ENCODE measurements at places on chromosomes 7 and 10.

DNA sequence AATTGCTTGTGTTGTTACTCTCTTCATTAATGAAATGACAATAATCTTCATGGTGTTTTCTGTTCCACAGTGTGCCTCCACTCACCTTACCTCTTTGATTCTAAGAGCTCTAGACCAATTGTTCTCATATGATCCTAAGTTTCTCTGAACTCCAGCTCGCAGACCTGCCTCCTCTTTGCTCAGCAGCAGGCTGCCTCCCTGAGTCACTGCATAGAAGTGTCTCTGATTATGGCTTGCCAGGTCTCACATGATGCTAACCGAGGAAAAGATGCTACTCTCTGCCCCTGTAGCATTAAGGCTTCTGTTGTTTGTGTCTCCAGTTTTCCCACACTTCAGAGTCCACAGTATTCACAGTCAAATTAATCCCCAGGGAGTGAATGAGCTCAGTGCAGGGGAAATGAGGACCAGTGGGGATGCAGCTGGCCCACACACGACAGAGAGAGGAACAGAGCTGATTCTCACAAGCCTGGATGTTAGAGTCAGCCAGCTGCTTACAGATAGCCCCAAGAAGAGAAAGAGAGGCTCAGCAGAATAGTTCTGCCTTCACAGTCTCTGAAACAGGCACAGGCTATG, 145.9 kb upstream of the EGR2 start:
- DNase-seq, result no peak

GRCh38 chr10:82242778-82243177, 367.8 kb downstream of the NRG3 start:
- DNase-seq, result no peak

GRCh38 chr7:1975179-1975578, 257.6 kb downstream of the MAD1L1 start:
- no peak for DNase-seq

DNA sequence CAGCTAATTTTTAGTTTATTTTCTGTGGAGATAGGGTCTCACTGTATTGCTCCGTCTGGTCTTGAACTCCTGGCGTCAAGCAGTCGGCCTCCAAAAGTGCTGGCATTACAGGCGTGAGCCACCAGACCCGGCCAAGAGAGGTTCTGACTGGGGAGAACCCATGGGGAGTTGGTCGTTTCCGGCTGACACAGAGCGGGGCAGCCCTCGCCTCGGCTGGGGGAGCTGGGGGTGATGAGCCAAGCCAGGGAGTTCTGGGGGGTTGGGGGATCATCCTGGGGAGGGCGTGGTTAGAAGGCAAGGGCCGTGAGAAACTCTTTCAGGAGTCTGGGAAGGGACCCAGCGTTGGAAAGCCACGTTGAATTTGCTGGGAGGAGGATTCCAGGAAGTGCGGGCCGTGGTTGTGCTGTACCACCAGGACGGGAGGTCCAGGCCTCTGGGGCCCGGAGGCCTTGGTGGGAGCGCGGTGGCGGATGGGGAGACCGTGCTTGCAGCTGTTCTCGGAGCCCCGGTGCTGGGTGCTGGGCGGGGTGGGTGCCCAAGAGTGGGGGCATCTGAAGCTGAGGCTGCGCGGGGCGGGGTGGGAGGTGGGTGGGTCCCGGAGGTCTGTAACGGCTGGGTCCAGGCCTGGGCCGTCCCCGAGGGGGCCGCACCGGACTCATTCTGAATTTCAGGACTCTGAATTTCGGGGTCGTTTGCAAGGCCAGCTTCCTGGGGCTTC, 8.4 kb upstream of the ZNF853 start:
- DNase-seq, result no peak

GRCh38 chr10:17026686-17027485, 102.7 kb downstream of the CUBN start:
- DNase-seq, result peak; percentile 53

- DNase-seq, result no peak
Measured at GRCh38 chr10:49740346-49741107, 21.6 kb downstream of the OGDHL start.

- DNase-seq, result no peak
Measured at GRCh38 chr7:151120896-151121295, 34.6 kb downstream of the AGAP3 start.

- no peak for DNase-seq
Measured at GRCh38 chr7:117116211-117116610, 162.9 kb downstream of the ST7 start.

- DNase-seq, result no peak
Measured at GRCh38 chr10:89879121-89879520, 177.7 kb downstream of the KIF20B start.

DNA sequence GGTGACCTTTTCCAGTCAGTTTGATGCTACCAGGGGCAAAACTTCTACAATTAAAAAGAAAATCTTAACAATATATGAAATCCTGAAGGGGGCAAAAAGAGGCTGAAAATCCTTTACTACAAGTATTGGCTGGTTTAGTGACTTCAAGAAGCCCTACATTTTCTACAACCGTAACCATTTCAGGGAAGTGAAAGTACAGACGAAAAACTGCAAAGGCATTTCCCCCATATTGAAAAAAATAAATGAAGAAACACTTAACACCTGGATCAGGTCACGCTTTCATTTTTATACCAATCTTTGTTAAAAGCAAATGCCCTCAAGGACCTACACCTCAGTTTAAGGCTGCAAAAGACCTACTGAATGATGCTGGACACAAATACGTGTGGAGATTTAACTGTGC, 38.6 kb downstream of the IL6 start:
- no peak for DNase-seq
